ENCODE measurements at places on chromosomes 2 and 18. TPM values are rescaled to one million over a fixed set of nuclear protein-coding genes. Genes with fewer than 3 reads are reported as not detected.

GRCh38 chr2:151946899-151947812 is 118.9 kb upstream of the ARL5A start:
- H3K36me3 ChIP-seq: no peaks in the 10 kb centered on the region
- no peak for DNase-seq
- H3K4me1 ChIP-seq: no peaks in the 10 kb centered on the region
- no peak overlapping the region for H3K4me3 ChIP-seq

DNA sequence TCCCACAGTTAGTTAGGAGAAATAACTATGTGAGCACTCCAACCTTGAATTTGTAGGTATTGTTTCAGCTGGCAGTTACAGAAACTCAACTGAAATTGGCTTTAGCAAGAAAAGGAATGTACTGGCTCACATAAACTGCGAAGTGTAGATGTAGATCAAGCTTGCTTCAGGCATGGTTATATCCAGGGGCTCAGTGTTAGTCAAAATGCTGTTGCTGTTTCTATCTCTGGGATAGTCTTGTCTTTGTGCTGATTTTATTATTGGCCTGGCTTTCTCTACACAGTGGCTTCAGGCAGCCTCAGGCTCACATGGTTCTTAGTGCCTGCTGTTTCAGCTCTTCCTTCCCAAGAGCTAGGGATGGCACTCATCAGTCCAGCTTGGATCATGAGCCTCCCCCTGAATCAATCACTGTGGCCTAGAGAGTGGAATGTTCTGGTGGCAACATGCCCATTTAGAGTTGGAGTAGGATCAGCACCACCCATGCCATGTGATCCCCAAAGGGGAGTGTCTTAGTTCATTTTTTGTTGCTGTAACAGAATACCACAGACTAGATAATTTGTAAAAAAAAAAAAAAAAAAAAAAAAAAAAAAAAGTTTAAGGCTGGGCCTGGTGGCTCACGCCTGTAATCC is 69.1 kb upstream of the FOXI3 start:
- H3K27me3 ChIP-seq: peaks cover 5% of the 10 kb centered on the region
- H3K36me3 ChIP-seq: no peaks in the 10 kb centered on the region
- DNase-seq: peak; percentile 51
- no peaks in the 10 kb centered on the region for H3K4me1 ChIP-seq

GRCh38 chr2:68272246-68272994 is 20.1 kb upstream of the PPP3R1 start:
- H3K27ac ChIP-seq: no peak overlapping the region
- no peaks in the 10 kb centered on the region for H3K27me3 ChIP-seq
- H3K36me3 ChIP-seq: no peaks in the 10 kb centered on the region
- H3K4me3 ChIP-seq: no peak overlapping the region

DNA sequence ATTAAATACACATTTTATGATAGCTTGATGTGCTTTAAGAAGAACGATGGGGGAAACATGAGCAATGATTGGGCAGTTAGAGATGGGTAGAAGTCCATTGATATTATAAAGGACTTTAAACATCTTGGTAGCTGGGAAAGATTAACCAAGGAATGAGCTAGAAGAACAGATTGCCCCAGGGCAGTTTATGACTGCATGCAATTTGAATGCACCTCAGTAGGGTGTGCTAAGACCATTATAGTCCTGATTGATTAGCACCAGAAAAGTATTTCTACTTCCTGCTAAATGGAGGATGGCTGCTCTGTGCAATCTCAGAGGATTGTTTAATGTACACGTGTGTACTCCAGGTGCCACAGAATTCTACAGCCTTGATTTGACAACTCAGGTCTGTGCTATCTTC is 641.9 kb downstream of the CNTNAP5 start:
- DNase-seq: no peak
- no peak overlapping the region for H3K4me3 ChIP-seq
- H3K27me3 ChIP-seq: no peaks in the 10 kb centered on the region
- no peak overlapping the region for H3K27ac ChIP-seq
- H3K4me1 ChIP-seq: no peaks in the 10 kb centered on the region

- DNase-seq: no peak
- no peaks in the 10 kb centered on the region for H3K4me1 ChIP-seq
- H3K4me3 ChIP-seq: no peak overlapping the region
- no peaks in the 10 kb centered on the region for H3K36me3 ChIP-seq
- no peak overlapping the region for H3K27ac ChIP-seq
Measured at GRCh38 chr2:59463426-59463825, 1090.0 kb downstream of the BCL11A start.

The SOWAHC gene
- 17.7 TPM for total RNA-seq

- no peak overlapping the region for H3K4me3 ChIP-seq
- peaks cover 54% of the 10 kb centered on the region for H3K4me1 ChIP-seq
- H3K27me3 ChIP-seq: no peaks in the 10 kb centered on the region
- DNase-seq: no peak
Measured at GRCh38 chr18:3455907-3456685, 6.1 kb downstream of the TGIF1 start.

GRCh38 chr2:186327251-186327868 is 158.7 kb upstream of the ZC3H15 start:
- no peaks in the 10 kb centered on the region for H3K4me1 ChIP-seq
- no peak for DNase-seq
- no peaks in the 10 kb centered on the region for H3K27me3 ChIP-seq
- H3K36me3 ChIP-seq: no peaks in the 10 kb centered on the region
- no peak overlapping the region for H3K4me3 ChIP-seq
- H3K27ac ChIP-seq: no peak overlapping the region

The CKAP2L gene
- total RNA-seq: 1.5 TPM

- H3K36me3 ChIP-seq: no peaks in the 10 kb centered on the region
- H3K27me3 ChIP-seq: no peaks in the 10 kb centered on the region
- no peak overlapping the region for H3K4me3 ChIP-seq
- peaks cover 6% of the 10 kb centered on the region for H3K4me1 ChIP-seq
- DNase-seq: no peak
Measured at GRCh38 chr2:181389524-181389923, 67.7 kb upstream of the ITGA4 start.

GRCh38 chr2:47236503-47237215 is 81.6 kb upstream of the STPG4 start:
- H3K4me1 ChIP-seq: peaks cover 19% of the 10 kb centered on the region
- H3K36me3 ChIP-seq: no peaks in the 10 kb centered on the region
- no peaks in the 10 kb centered on the region for H3K27me3 ChIP-seq

DNA sequence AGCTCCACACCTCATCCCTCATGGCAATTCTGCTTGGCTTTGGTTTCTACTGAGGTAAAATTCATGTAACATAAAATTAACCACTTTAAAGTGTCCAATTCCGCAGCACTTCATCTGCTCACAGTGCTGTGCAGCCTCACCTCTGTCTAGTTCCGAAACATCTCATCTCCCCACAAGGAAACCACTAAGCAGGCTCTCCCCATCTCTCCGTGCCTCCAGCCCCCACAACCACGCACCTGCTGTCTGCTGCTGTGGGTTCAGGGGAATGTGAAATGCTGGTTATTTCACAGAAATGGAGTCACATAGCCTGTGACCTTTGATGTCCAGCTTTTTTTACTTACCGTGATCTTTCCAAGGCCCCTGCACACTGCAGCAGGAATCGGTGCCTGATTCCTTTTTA is 7.7 kb upstream of the GPC1 start:
- H3K36me3 ChIP-seq: no peaks in the 10 kb centered on the region
- no peak overlapping the region for H3K27ac ChIP-seq
- H3K4me1 ChIP-seq: no peaks in the 10 kb centered on the region
- DNase-seq: no peak

The ENOSF1 gene
- total RNA-seq: 56.3 TPM

GRCh38 chr18:44723411-44723810 is 42.7 kb downstream of the SETBP1 start:
- no peak overlapping the region for H3K27ac ChIP-seq
- peaks cover 4% of the 10 kb centered on the region for H3K4me1 ChIP-seq
- H3K36me3 ChIP-seq: no peaks in the 10 kb centered on the region
- no peak overlapping the region for H3K4me3 ChIP-seq
- no peaks in the 10 kb centered on the region for H3K27me3 ChIP-seq
- no peak for DNase-seq

DNA sequence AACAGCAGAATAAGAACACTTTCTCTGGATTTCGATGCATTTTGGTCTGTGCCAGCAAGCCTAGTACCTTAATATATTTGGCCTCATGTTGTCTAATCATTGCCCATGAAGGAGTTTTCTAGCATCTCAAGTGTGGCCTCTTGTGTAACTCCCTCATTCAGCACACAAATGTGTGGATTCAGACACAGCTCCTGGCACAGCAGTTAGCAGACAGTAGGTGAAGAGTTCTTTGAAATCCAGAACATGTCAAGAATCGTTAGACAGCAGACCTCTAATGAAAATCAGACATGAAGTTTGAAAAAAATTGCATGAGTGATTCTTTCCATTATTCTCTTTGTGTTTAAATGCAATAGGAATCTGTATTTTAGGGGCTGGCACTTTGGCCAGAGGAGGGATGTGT is 177.0 kb downstream of the FMNL2 start:
- H3K4me1 ChIP-seq: peaks cover 33% of the 10 kb centered on the region
- no peaks in the 10 kb centered on the region for H3K27me3 ChIP-seq
- H3K36me3 ChIP-seq: no peaks in the 10 kb centered on the region
- no peak overlapping the region for H3K4me3 ChIP-seq

- H3K27me3 ChIP-seq: no peaks in the 10 kb centered on the region
- no peak overlapping the region for H3K27ac ChIP-seq
- no peaks in the 10 kb centered on the region for H3K4me1 ChIP-seq
- no peaks in the 10 kb centered on the region for H3K36me3 ChIP-seq
- DNase-seq: no peak
Measured at GRCh38 chr2:153536115-153536514, 57.6 kb upstream of the RPRM start.
